CD8-positive, alpha-beta memory T cell (primary cell): ENCODE measurements at places on chromosomes 2 and 18.

DNA sequence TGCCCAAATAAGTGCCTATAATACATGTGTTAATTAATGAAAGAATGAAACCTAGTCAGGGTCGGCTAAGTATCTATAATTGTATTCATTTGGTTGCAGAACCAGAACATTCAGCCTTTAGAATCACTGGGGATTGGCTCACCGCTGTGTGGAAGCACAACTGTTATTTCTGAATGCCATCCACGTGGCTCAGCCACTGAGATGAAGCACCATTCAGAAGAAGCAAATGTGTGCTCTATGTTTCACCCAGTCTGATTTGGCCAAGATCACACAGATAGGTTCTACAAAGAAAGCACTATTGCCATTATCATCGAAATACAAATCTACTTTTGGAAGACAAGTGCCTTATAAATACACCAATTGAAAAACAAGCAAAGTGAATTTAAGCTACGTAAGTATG, 30.6 kb upstream of the SPOPL start:
- DNase-seq, result no peak

GRCh38 chr2:169609264-169609663, 25.1 kb downstream of the PPIG start:
- no peak for DNase-seq

GRCh38 chr2:230312638-230313037, 14.4 kb upstream of the SP140L start:
- no peak for DNase-seq

- no peak for DNase-seq
These were observed 80.0 kb upstream of the PXDN start for GRCh38 chr2:1824202-1824905.

- DNase-seq, result no peak
These were observed 51.9 kb upstream of the NAB1 start for GRCh38 chr2:190596993-190597392.
